Stimulated activated CD8-positive, alpha-beta memory T cell treated with anti-CD3 and anti-CD28 coated beads, Interleukin-4, amount 100 ng/mL, for 1 hour (primary cell): ENCODE measurements at places on chromosomes 7 and 10.

GRCh38 chr7:135195968-135196629 lies 15.2 kb downstream of the WDR91 start:
- no peak for DNase-seq

DNA sequence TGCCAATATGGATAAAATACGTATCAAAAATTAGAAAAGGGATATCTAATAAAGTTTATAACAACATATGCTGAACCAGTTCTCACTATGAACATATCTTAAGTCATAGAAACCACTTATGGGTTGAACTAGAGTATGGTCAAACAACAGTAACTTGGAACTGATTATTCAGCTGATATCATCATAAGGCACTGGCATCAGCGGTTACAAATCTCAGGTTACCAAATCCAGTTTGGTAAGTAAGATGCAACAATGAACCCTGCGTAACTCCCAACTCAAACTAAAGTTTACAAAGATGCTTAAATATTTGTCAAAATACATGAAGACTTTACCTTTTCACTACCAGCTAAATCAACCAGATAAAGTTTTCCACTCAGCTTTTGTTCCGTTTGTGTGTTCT lies 19.3 kb downstream of the KIF5B start:
- DNase-seq: no peak

GRCh38 chr7:106757846-106758245 lies 96.9 kb upstream of the CCDC71L start:
- no peak for DNase-seq

- DNase-seq: peak; percentile 54
These were observed 2.5 kb upstream of the ACBD5 start for GRCh38 chr10:27242951-27243551.

GRCh38 chr10:24344279-24344678 lies 135.3 kb downstream of the KIAA1217 start:
- no peak for DNase-seq

GRCh38 chr10:124670849-124671248 lies 73.3 kb downstream of the FAM53B start:
- DNase-seq: no peak

GRCh38 chr7:43572516-43573049 lies 10.3 kb upstream of the STK17A start:
- no peak for DNase-seq

GRCh38 chr10:5589661-5590511 lies 65.1 kb downstream of the CALML3 start:
- no peak for DNase-seq

- no peak for DNase-seq
These were observed 93.1 kb downstream of the AUTS2 start for GRCh38 chr7:69691327-69691726.

- no peak for DNase-seq
These were observed at the start of gene AS3MT for GRCh38 chr10:102869258-102870198. Gene AS3MT, plus strand, starts transcription at chr10:102869470. Its CDS starts 123 bp downstream, at chr10:102869593.
